ENCODE measurements at places on chromosomes 1 and 21.

- DNase-seq = no peak
These were observed 291.8 kb downstream of the OLFM3 start for GRCh38 chr1:101704895-101705294.

GRCh38 chr1:54356680-54357147 lies 49.5 kb downstream of the SSBP3 start:
- no peak for DNase-seq

DNA sequence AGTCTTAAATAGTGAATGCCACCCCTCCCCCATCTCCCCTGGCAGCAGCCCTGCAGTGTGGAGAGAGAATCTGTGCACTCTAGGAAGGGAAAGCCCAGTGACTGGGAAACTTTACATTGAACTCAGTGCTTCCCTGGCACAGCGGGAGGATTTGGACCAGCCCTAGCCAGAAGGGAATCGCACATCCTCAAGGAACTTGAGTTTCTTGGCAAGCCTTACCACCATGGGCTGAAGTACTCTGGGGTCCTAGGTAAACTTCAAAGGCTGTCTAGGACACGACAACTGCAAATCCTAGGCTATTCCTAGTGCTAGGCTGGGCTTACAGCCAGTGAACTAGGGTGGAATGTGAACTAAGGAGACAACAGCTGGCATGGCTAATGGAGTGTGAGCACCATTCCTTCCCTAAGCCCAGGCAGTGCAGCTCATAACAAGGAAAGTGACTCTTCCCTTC lies 88.3 kb downstream of the COL24A1 start:
- no peak for DNase-seq

DNA sequence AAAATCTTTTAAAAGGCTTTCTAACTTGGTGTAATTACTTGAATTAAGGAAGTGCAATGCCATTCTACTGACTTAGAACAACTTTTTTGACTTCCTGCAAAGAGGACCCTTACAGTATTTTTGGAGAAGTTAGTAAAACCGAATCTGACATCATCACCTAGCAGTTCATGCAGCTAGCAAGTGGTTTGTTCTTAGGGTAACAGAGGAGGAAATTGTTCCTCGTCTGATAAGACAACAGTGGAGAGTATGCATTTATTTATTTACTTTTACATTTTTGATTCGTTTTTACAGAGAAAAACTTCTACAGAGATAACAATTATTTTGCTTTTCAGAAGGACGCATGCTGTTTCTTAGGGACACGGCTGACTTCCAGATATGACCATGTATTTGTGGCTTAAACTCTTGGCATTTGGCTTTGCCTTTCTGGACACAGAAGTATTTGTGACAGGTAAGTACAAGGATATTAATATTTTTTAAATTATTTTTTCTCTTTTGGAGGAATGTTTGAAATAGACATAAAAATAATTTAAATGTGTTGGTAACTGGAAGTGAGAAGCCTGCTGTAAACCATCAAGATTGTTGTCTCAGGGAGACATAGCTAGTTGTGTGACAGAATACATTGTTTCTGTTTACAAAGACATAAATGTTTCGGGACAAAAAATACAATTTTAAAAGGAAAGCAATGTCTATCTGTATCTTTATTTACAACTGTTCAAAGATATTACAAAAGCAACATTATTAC lies at the start of gene PTPRC:
TSS of gene PTPRC (plus strand) at position 147 of the 742 bp plus-strand sequence. CDS start at position 376, 229 bp downstream.
- DNase-seq = no peak

GRCh38 chr1:63748641-63749040 lies 25.2 kb upstream of the ROR1 start:
- no peak for DNase-seq

GRCh38 chr1:236023926-236024565 lies 40.8 kb downstream of the NID1 start:
- no peak for DNase-seq

- no peak for DNase-seq
These were observed 10.2 kb downstream of the CD55 start for GRCh38 chr1:207331354-207332313.

DNA sequence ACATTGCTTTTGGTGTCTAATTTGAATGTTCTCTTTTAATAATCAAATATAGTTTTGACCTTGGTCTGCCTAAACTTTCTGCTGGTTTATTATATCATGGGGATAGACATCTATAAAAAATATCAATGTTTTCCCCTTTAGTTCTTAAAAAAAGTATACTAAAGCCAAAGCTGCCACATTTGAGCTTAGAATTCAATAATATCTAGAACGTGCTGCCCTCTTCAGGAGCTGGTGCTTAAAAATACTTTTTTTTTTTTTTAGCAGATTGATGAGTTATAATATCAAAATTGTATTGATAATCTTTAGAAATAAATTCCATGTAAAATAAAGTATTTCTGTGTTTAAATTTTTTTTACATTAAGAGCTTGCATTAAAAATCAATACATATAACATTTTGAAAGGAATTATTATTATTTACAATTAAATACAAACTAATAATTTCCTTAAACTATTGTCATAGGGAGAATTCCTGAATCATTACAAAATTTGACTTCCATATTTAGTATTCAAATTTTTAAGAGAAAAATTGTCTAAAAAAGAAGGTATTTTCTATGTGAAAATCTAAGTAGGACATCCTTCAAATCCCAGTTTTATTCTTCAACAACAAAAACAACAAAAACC lies 40.1 kb upstream of the ADGRL2 start:
- no peak for DNase-seq

GRCh38 chr1:184219414-184219813 lies 167.4 kb upstream of the C1orf21 start:
- no peak for DNase-seq

- DNase-seq = no peak
These were observed 272.6 kb upstream of the SGIP1 start for GRCh38 chr1:66261364-66261763.

DNA sequence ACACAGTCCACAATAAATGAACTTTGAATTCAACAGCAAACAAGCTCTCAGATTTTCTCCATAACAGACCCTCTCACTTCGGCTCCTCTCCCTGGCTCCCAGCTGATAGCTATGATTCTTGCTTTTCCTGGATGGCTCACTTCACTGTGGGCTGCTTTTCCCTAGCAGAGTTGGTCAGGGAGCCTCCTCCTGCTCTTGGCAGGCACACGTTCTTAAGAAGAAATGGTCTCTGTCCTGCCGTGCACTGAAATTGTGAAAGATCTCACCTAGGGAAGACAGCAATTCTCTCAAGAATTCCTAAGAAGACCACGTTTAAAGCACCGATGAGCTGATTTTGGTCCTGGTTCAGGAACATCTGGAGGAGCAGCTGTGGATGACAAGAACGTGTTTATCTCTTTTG lies 148.5 kb upstream of the KCNK2 start:
- DNase-seq = no peak

- DNase-seq = no peak
These were observed 7.4 kb downstream of the IFFO2 start for GRCh38 chr1:18948913-18949685.

GRCh38 chr1:205249651-205250050 lies 21.9 kb downstream of the TMCC2 start:
- no peak for DNase-seq

- DNase-seq = no peak
These were observed 30.7 kb downstream of the AKNAD1 start for GRCh38 chr1:108826081-108826635.

DNA sequence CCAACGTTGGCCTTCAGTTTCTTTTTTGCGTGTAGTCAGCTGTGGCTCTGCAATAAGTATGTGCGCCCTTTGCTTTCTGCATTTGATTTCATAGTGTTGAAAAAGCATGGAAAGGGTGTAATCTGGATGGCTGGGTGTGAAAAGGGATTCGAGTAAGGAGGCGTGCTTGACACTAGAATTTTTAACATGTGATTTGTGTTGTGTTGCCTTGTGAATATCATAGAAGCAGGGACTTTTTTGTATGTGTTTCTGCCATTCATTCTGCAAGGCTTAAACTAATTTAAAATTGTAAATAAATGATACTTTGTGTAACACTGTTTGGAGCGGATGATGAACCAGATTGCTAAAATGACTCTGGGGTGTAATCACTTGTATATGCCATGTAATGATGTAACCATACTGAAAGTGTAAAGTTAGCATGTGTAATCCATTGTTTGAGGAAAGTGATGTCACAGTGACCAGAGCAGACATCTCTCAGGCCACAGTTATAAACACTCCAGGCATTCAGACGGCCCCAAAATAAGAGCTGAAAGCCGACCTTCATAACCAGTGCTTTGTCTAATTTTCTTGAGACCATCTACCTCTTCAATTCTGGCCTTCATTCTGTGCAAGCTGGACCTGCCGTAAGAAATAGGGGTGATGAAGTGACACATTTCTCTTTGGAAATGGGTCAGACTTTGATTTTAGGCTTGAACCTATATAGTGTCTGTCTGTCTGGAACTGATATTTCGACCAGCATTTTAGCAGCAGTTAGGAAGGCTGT lies 618 bp downstream of the SH3BGR start:
- no peak for DNase-seq
